ENCODE measurements at places on chromosomes 1 and 21.

DNA sequence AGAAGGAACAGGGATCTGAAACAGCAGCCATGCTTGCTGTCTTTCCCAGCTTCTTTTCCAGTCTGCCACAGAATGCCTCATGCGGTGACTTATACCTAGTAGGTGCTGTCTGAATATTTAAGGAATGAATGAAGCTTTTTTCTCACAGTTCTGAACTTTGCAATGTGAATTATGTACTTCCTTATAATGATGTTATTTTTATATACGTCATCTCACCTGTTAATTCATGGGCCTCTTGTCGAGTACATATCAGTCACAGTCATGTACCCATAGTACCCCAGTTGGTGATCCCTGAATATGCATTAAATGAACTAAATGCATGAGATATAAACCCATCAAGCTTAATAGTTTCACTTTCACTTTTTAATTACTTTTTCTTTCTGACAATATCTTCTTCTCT is 132.7 kb downstream of the NTNG1 start:
- DNase-seq: no peak

DNA sequence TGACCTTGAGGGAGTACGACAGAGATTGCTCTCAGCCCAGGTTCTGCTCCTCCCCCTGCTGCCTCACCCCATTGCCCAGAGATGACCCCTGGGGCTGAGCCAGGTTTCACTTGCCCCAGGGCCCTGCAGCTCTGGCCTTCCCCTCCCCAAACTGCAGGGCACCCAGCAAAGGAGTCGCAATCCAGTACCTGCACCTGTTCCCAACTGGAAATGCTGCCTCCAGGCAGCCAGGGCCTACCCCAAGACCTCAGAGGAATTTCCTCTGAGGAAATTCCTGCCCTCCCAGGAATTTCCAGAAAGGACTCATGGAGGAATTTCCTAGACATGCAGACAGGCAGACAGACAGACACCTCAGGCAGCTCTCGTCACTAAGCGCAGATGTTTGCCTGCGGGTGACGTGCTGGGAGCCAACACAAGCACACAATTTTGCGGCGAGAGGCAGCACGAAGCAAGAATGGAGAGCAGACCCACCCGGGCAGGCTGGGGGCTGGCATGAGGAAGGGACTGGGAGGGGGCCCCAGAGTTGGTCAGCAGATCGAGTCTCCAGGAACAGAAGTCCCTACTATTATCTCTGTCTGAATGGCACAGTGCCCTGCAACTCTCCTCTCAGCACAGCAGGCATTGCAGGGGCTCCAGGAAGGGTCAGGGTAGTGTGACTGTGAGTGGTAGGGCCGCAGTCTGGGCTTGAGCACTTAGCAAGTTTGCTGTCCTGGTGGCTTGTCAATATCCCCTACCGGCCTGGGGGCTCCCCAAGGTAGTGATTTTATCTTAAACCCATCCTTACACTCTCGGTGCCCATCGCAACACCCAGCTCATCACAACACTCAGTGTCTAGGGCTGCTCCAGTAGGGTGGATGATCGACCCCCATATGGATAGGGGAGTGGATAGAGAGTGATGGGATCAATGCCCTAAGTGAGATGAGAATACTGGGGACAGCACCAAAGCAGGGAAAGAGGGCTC is 2.9 kb upstream of the EFNA1 start:
- no peak for DNase-seq

DNA sequence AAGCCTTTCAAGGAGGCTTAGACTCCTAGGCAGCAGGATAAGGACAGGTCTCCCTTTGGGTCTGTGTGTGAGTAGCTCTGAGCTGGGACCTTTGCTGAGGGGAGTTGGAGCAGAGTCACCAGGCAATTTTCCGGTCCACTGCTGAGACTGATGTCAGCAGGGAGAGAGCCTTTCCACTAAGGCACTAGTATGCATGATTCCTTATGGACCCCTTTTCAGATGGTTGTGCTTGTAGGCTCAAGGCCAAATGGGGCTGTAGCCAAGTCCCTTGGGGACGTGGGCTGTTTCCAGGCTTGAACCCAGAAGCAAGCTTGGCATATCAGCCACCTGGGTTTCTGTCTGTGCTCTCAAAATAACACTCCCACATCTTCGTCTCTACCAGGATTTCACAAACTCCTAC is 73.0 kb downstream of the CCDC18 start:
- no peak for DNase-seq

DNA sequence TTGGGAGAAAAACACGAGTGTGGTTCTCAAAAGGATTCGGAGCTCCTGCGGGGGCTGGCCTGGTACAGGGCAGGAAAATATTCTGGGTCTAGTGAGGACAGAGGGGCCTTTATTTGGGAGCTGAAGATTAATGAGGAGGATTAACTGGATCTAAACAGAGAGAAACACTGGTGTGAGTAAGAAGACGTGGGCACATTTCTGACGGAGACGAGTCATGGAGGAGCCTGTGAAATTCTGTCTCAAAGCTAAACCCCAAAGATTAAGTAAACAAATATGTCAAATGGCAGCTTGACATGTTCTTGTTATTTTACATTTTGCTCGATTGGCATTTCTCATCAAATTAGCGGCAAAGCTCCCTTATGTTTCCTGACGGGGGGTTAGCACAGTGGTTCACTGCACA is 12.8 kb downstream of the PROK1 start:
- DNase-seq: no peak

DNA sequence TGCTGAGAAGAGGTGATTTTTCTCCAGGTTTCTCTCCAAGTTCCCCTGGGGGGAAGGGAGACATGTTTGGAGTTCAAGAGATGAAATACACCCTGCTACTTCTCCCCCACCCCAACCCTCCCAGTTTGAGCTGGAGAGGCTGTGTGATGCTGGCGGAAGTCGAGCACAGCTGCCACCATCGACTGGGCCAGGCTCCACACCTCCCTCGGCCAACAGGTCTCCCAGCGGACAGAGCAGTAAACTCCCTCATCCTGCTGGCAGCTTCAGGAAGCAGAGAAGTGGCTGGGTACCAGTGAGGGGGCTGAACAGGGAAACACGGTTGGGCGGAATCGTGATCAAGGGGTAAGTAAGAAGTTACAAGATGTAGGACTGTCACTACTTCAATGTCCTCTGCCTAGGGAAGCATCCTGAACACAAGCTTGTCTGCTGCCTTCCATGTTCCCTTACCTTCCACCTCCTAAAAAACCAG is 6.6 kb upstream of the NHLH1 start:
- no peak for DNase-seq

DNA sequence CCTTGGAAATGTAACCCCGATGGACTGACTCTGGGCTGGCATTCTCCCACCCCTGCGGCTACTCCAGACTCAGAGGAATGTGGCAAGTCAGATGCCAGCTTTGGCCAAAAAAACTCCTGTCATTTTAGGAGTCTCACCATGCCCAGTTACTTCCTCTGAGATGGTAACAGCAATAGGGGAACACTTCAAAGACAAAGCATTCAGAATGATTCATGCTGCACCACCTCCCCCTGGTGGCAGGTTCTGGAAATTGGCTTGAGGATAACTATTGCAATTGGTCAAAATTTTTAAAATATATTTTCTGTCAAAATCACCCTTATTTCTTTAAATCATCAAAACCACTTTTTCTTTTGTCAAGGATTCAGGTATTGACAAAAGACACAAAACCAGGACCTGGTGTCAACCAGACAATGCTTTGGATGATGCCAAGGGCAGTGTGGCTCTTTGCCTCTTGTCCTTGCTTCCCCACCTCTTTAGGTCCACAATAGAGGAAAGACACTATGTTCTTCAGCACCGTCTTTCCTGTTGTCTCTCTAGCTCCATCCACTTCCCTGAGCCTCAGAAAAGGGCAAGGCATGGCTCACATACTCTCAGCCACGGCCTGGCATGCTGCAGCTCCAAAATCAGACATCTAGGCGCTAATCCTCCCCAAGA is 9.9 kb upstream of the CDCA8 start:
- DNase-seq: peak; percentile 76

- DNase-seq: no peak
Measured at GRCh38 chr1:10779201-10779600, 17.2 kb downstream of the CASZ1 start.

DNA sequence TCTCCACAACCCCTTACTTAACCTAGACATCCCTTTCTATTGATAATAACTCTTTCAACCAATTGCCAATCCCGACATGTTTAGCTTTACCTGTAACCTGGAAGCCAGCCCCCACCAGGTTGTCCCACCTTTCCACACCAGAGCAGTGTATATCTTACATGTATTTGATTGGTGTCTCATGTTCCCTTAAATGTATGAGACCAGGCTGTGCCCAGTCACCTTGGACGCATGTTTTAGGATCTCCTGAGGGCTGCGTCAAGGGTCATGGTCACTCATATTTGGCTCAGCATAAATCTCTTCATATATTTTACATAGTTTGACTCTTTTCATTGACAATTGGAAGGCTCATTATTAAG is 5.3 kb upstream of the SLC19A1 start:
- DNase-seq: no peak

DNA sequence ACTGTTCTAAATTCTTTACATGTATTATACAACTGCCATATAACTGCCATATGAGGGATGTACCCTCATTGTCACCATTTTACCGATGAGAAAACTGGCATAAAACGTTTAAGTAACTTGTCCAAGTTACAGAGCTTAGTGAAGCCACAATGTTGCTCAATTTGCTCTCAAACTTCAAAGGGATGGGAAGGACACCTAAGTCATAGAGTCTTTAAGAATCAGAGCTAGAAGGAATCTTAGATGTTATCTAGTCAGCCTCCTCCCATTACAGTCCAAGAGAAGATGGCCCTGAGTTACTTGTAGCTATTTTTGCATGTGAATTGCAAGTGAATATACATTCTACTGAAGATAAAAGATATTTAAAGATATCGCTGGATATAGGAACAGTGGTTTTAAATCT is 31.7 kb downstream of the SELL start:
- DNase-seq: no peak

All from stimulated activated CD8-positive, alpha-beta memory T cell treated with anti-CD3 and anti-CD28 coated beads, Interleukin-4, amount 100 ng/mL, for 4 hours (primary cell).